Activated B cell treated with CpG ODN at 0.5 μM for 24 hours (primary cell): ENCODE measurements at places on chromosomes 1 and 21. TPM values are rescaled to one million over a fixed set of nuclear protein-coding genes. Genes with fewer than 3 reads are reported as not detected.
A peak's percentile ranks its signal among the peaks of the same experiment; 100 is the strongest.

The CTSK gene
- 2.1 and 3.5 TPM in 2 replicates for total RNA-seq

The UBE2G2 gene
- total RNA-seq = 102 and 108 TPM in 2 replicates

The VAV3 gene
- 28.7 and 29.1 TPM in 2 replicates for total RNA-seq

The KCNE1 gene
- total RNA-seq = 0.10 TPM in 1 of 2 replicates, not detected in the other

The STK40 gene
- total RNA-seq = 62.7 and 63.7 TPM in 2 replicates

The OR2T29 gene
- total RNA-seq = 2.0 and 2.1 TPM in 2 replicates

The C1QB gene
- total RNA-seq = not detected in 2 replicates

The ESRRG gene
- total RNA-seq = not detected in 2 replicates

The NEK2 gene
- 0.35 and 0.59 TPM in 2 replicates for total RNA-seq

The KLHDC7A gene
- total RNA-seq = not detected in 2 replicates

DNA sequence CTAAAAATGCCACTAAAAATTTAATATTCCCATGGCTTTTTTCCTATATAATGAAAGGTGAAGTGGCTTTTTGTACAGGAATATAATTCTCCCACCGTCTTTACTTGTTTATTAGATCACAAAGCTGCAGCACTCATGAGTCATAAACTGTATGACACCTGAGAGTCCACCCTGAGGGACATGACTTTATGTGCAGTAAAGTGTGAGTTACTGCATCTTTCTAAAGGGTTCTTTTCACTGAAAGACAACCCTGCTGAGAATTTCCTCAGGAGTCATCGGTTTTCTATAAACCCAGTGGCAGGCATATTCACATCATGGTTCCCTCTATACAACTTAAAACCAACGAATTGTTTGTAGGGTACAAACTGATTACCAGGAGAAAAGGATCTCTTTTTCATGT, 77.4 kb downstream of the APP start:
- DNase-seq = no peak

DNA sequence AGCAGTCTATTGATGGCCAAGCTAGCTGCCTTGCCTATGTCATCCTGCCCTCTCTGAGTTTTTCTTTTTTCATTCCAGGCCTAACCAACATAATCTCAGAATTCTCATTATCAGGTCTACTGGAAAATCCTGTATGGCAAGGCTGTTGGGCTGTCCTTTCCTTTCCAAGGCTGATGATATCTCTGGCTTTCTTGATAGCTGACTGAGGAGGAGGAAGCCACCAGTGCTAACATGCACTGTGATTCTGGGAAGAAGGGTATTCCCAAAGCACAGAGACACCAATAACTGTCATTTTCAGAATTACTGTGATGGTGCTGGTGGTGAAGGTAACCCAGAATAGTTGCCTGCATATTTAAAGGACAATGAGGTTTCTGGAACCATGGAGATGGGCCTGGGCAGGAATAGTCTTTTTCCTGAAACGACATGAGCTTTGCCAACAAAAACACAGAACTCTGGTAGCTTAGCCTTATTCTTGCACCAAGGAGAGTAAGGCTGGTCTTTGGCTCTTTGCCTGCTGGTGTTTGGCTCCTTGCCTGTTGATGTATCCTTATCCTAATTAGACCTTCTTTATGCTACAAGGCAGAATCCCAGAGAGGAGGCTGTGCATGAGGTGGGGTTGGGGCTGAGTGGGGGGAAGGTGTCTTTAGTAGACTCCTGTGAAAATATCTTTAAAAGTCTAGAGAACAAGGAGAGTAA, 157.4 kb downstream of the TNFSF18 start:
- DNase-seq = no peak

- DNase-seq = no peak
Observed at GRCh38 chr1:224333939-224334786, 4.2 kb upstream of the NVL start.

DNA sequence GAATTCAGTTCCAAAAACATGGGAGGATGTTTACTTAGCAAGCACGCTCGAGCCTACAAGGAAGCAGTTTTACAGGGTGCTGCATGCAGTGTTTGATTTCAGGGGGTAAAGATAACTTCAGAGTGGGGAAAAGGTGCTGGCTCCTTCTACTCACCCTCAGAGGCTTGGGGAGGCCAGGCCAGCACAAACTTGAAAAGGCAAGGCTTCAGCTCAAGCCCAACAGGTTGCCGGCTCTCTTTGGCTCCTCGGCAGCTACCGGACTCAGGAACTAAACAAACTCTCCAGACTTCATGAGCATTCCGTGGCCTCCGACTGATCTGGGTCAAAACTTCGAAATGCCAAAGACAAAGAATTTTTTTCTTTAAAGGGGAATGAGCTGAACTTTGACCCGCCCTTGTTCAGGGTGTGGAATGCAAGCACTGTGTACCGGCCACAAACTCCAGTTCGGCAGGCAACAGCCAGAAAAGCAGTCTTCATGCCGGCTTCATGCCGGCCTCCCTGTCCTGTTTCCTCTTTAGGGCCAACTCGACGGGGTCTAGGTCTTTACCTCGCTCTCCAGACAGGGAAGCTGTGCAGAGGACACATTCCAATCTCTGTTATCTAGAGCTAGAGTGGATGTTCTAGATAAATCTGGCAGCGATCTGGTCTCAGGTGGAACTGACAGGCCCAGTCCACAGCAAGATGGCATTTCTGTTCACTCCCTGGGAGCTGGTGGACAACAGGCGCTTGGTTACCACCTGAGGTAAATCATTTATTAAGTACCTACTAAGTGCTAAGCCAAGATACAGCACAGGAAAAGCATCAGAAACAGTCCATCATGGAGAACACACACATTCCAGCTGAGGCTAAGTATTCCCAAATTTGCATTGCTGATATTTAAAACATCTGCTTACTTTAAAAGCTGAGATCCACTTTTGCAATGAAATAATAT, 75.0 kb downstream of the CD46 start:
- DNase-seq = no peak

DNA sequence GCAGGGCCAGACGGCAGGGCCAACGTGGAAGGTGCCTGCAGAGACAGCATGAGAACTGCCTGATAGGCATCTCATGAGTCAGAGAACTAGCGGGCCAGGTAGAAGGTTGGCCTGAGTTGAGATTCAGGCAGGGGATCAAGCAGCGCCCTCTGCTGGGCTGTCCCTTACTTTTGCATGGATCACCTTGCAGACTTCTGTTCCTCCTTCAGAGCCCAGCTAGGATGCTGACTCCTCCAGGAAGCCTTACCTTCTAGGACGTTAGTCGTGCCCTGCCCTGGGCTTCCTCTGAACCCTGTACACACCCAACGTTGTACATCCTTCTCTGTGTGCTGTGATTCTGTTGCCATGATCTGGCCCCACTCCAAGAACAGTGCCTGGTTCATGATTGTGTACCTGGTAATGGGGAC, 231.3 kb upstream of the VAMP3 start:
- DNase-seq = no peak

DNA sequence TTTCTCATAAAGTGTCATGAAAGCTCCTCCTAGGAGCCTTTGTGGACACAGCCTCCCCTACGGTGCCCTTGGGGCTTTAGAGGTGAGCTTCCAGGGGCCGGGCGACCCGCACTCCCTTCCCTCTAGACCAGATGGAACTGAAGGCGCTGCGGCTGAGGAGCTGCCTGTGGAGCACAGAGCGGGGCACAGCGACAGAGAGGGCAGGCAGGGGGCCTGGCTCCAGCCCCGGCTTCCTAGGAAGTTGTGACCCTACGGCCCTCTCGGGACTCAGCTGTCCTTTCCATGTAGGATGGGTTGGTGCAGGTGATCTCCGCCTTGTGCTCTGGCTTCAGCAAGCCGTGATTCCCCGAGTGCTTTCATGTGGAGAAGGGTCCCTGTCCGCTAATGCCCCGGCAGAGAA, 23.6 kb upstream of the NEK2 start:
- no peak for DNase-seq

DNA sequence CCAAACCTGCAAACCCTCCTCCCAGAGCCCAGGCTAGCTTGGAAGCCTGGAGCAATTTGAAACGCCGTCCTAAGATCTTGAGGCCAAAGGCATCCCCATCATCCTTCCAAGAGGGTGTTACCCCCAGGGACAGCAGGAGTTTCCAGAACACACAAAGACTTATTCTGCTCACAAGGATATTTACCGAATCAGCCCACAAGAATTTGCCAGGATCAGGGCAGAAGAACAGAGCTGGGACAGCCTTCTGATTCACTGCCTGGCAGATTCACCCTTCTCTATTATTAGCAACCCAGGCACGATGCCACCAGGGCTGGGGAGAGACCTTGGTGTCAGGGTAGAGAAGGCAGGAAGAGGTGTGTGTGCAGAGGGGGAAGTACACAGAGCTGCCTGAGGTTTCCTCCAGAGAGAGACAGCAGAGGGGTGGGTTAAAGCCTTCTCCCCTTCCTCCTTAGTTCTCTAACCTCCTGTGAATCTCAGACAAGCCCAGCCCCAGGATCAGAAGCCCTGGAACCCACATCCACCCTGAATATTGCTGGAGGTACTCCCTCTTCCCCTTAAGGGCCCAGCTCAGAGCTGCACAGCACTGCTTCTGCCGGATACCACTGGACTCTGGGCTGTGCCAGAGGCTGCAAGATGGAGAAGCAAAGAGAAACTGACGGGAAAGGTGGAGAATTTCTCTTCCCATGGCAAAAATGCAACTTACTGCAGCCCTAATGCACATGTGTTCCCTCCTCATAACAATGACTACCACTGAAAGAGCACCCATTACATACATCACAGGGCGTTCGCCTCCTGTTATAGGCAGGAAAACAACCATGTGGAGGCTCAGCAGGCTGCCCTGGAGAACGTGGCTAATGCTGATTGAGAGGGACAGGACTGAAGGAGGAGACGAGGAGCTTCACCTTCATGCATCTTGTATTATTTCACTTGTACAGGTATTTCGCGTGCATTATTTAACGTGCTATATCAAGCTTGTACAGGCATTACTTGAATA, 61.8 kb downstream of the ITPKB start:
- DNase-seq = no peak

- no peak for DNase-seq
Observed at GRCh38 chr1:76018045-76018444, 56.5 kb upstream of the ST6GALNAC3 start.

DNA sequence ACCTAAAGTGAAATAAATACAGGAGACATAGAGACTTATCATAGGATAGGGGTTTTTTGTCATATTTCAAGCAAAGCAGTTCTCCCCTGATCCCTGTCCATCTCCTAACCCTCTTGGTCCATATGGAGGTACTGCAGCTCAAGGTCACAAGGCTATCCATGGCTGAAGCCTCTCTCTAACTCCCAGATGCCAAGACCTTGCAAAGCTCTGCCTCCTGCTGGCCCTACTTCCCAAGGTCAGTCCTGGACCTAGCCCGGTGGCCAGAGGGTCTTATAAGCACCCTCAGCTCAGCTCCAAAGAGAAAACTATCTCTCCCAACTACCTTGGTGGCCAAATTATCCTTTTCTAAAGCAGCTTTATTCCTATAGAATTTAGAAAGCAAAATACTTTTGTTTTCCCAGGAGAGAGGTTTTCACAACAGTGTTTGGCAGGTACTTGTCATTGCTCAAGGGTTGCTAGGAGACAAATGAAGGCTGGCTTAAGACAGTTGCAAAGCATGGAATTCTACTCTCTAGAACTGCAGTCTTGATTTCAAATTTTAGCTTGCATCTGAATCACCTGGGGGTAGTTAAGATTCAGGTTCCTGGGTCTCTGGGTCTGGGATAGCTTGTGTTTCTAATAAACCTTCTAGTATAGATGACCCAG, 121.5 kb downstream of the XCL2 start:
- no peak for DNase-seq

GRCh38 chr1:30731806-30732276, 8.5 kb upstream of the MATN1 start:
- DNase-seq = no peak

GRCh38 chr1:228134591-228134990, 5.5 kb upstream of the GUK1 start:
- DNase-seq = no peak

DNA sequence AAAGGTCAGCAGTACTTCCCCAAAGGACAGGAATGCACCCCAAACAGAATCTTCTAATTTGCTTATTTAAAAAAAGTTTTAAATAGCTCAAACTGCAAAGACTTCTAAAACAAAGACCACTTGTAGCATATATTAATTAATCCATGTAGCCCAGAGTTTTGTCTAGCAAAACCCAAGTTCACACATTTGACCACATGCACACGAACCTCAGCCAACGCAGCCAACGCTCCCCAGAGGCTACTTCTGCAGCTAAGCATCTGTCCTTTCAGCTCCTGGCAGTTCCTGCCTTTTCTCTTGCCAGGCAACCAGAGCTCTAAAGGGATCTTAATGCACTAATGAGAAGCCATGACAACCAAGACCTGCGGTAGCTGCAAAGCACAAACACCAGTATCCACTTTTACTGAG, 89.6 kb downstream of the RERE start:
- no peak for DNase-seq

GRCh38 chr1:47507881-47508701, 70.2 kb downstream of the FOXD2 start:
- DNase-seq = no peak

GRCh38 chr21:25307489-25307888, 299.8 kb downstream of the MRPL39 start:
- no peak for DNase-seq

- no peak for DNase-seq
Observed at GRCh38 chr1:17798011-17798410, 42.9 kb downstream of the ACTL8 start.

GRCh38 chr1:113124366-113124765, 51.4 kb downstream of the LRIG2 start:
- DNase-seq = no peak

GRCh38 chr1:183185941-183186490, at the start of gene LAMC2:
LAMC2 (plus strand) TSS chr1:183186264; CDS start chr1:183186353, 89 bp downstream.
- no peak for DNase-seq

DNA sequence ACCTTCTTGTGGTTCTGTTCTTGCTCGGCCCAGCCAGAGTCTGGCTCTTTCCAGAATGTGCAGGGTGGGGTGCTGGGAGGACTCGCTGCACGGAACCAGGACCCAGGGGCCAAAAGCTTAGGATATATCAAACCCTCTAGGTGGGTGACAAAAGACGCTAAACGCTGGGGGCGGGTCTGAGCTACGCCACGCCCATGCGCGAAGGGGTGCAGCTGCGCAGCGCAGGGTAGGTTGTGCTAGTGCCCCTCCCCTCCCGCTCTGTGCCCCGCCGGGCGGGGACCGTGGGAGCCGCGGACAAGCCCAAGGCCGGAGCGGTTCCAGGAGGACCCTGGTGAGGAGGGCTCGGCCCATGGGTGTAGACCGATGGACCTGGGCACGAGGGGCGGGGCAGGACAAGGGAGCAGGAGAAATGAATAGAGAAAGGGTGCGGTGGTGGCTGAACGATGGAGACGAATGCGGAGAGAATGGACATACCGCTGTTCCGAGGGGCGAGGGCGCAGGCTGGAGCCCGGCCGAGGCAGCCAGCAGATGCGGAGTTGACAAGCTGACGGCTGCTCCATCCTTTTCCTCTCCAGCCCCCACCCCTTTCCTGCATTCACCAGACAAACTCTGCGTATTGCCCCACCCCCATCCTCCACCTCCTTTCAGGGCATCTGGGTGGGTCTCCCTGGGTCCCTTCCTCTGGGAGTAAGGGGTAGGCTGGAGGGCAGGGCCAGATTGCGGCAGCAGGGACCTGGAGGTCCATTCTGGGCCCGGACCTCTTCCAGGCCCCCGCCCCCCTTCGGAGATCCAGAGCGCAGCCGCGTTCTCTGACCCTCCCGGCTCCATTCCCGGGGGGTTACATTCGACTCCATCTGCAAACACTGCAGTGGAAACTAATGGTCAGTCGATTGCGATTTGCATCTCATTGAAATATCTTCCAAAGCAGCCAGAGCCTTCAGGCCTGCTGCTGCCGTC, at the start of gene RUSC1:
RUSC1 (plus strand) TSS at position 234 of the 957 bp plus-strand sequence. CDS start 880 bp downstream, outside the sequence.
- DNase-seq = peak; percentile 70
